Left cardiac atrium (tissue), 4 donors: ENCODE measurements at places on chromosomes 5 and 9.

- no peak for DNase-seq
Measured at GRCh38 chr9:35827486-35827885, 1.0 kb downstream of the FAM221B start.

- no peak for DNase-seq
Measured at GRCh38 chr5:154117930-154118329, 72.6 kb upstream of the GALNT10 start.

DNA sequence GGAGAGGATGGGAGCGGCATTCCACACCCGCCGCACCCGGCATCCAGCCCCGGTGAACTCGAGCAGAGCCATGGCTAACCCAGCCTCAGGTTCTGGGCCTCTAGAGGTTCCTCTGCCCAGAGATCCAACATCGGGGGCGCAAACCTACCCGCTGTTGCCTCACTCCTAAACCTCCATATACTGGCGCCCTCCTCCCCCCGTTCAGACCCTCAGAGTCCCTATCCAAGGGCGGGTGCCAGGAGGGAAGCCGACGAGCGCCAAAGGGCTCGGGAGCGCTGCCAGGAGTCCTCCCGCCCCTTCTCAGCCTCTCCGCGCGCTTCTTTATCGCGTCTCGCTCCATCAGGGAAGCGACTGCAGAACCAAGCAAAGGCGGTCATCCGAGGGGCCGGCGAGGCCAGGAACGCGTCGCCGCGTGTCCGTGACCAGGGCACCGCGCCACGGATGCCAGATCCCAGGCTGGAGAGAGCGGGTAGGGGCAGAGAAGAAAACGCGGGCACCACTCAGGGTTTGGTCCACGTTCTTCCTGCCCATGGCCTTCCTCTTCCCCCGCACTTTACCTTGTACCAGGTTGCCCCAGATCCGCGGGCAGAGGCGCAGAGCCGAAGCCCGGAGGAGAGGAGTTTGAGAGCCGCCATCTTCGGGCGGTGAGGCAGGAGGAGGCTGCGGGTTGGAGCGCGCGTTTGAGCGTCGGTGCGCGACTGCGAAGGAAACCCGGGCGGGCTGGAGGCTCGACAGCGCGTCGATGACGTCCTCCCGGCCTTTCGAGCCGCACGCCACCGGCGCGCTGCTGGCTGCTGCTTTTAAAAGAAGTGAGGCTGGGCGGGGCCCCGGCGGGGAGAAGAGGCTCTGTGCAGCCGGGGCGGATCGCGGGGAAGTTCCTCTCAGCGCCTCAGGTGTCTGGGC lies at the start of gene OXCT1:
Gene OXCT1, minus strand, starts transcription at position 702 of the 903 bp plus-strand sequence. Its CDS starts 67 bp downstream, at position 635.
- DNase-seq: peak; percentile 87

- DNase-seq: no peak
Measured at GRCh38 chr9:137955224-137955570, 77.6 kb downstream of the CACNA1B start.

GRCh38 chr5:25892211-25892610 lies 1146.2 kb downstream of the CDH9 start:
- DNase-seq: no peak

DNA sequence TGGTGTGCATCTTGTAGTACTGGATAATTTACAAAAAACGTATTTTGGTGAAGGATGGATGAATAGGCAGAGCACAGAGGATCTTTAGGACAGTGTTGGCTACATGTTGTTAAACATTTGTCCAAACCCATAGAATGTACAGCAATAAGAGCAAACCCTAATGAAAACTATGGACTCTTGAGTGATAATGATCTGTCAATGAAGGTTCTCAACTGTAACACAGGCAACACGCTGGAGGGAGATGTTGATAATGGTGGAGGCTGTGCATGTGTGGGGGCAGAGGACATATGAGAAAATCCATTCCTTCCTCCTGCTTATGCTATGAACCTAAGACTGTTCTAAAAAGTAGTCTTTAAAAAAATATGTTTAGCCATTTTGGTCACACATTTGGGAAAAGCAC lies 194.0 kb downstream of the FER start:
- DNase-seq: no peak

- DNase-seq: no peak
Measured at GRCh38 chr9:101629636-101630035, 34.9 kb upstream of the PPP3R2 start.

GRCh38 chr5:93076566-93076965 lies 504.5 kb downstream of the NR2F1-AS1 start:
- DNase-seq: no peak

DNA sequence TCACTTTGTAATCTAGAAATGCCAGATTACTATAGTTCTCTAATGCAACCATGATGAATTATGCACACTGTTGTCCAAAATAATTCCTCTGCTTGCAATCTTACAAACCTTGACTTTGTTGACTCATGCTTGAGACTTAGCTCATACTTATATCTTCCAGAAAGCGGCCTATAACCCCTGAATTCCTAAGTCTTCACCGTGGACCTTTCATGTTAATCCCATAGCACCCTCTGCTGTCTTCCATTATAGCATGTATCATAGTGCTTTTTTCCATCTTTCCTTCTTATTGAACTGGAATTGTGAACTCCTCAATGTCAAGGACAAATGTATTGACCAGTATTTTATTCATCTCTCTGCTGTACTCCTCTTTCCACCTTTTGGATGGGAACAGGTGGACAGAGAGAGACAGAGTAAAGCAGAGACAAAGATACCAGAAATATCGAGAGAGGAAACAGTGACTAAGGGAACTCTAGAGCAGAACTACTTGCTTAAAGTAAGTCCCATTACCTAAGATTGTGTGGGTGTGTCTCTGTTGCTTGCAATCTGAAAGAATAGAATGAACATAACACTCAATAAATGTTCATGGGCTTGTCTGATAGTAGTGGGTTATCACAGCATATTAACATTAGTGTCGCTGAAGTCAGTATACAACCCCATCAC lies 110.0 kb downstream of the LURAP1L start:
- no peak for DNase-seq

DNA sequence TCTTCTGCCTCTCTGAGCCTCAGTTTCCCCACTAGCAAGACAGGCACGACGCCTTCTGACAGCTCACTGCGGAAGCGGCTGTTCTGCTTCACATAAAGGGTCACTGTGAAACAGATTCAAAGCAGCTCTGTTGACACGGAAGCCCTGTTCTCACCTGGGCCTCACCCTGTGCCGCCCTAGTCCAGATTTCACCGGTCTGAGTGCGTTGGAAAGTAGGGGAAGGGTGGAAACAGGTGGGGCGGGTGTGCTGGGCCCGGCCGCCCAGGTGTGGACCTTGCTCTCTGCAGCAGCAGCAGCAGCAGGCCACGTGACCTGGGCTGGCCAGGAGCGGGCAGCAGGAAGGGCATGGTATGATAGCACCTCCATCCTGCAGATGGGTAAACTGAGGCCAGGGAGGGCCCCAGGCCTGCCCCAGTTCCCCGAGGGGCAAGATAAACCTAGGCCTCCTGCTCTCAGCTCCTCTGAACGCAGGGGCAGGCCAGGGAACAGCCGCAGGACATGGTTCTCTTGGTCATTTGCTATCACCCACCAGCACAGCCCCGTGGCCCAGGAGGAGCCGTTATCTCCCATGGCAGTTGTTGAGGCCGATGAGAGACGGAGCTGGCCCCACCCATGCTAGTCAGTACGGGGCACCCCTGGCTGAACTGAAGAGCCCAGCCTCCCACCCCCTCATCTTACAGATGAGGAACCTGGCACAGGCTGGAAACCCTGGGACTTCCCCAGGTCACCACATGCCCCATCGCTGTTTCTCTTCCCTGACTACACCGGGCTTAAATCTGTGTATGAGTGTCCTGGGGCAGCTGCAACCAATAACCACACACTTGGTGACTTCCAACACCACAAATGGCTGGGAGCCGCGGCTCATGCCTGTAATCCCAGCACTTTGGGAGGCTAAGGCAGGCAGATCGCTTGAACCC lies 12.1 kb downstream of the PTGES2 start:
- no peak for DNase-seq

- DNase-seq: no peak
Measured at GRCh38 chr9:124008694-124009530, 2.7 kb upstream of the LHX2 start.

DNA sequence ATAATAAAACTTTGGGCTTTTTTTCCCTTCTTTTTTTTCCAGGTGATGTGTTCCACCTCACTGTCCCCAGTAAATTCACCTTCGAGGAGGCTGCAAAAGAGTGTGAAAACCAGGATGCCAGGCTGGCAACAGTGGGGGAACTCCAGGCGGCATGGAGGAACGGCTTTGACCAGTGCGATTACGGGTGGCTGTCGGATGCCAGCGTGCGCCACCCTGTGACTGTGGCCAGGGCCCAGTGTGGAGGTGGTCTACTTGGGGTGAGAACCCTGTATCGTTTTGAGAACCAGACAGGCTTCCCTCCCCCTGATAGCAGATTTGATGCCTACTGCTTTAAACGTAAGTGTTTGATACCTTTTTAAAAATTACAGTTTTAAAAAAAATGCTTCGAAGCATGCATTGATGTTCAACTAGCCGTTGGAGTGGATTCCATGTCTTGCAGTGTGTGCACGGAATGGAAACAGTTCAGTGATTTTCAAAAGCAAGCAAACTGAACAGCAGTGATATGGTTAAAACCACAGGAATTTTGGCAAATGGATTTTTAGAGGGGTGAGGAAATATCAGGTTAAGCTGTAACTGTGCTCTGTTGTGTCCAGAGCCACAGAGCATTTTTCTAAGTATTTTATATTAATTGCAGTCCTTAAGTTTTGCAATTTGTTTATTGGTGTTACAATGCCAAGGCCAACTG lies 40.7 kb downstream of the VCAN start:
- no peak for DNase-seq

DNA sequence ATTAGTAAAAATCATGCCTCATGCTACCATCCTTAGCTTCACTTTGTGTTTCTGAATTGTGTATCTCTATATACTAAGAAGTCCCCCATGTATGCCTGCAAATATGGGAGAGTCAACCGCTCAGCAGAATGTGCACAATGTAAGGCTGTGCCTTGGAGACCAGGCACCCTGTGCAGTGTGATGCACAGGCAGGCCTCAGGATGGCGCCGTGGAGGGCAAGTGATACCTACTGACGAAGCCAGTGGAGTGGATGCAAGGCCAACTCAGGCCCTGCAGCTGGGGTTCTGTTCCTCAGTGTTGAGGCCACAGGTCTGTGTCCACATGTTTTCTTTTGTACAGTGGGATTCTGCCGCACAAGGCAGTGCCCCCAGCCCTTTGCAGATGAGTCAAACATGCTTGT lies 28.4 kb downstream of the SYK start:
- DNase-seq: no peak

DNA sequence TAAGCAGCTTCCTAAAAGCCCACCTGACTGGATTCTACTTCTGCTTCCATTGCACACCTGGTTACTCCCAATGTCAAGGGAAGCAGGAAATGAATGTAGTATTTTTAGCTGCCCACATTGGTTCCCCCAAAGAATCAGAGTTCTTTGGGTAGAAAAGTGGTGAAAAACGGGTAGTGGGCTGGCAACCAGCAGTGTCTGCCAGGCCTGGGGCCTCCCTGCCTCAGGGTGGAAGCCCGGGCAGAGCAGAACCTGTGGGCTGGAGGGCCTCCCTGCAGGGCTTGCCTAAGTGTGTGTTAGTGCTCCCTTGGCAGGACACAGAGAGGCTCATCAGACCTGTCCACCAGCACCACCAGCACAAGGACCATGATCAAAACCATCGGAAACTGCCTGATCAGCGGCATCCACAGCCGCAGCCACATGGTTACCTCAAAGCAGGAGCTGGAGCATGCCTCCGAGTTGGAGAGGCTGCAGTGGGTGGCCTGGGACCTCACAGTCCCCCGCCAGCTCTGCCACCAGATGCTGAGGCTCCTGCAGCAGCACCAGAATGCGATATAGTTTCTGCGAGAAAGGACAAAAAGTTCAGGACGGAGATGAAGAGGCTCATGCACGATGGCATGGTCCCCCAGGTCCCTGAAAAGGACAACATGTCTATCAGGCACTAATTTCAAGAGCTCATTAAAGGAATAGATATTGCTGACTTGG lies 72.2 kb downstream of the PTPDC1 start:
- no peak for DNase-seq

GRCh38 chr5:151186538-151186937 lies 29.0 kb upstream of the ANXA6 start:
- DNase-seq: no peak

DNA sequence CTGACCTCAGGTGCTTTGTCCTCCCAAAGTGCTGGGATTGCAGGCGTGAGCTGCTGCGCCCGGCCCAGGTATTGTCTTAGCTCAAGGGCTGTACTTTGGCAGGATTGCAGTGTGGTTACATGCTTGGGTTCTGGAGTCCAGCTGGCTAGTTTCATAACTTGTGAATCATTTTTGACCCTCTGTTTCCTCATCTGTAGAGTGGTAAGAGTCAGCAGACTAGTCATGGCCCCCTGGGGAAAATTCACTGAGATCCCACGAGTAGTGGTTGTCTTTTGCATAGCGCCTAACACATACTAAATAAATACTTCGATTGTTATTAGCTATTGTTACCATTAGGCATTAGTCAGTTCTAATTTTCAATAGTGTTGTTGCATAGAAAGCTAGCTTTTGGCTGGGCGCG lies 14.3 kb downstream of the PTPA start:
- no peak for DNase-seq

DNA sequence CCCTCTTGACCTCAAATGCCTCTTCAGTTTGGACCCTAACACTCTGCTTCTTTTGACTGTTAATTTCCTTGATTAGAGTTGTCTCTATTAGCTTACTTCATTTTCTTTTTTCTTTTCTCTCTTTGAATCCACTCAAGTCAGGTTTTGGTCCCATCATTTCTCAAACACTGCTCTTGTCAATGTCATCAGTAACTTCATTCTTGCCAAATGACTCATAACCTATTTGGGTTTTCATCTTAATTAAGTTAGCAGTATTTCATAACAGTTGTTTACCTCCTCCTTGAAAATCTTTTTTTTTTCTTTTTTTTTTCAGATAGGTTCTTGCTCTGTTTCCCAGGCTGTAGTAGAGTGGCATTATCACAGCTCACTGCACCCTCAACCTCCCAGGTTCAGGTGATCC lies 119.6 kb downstream of the PARP8 start:
- no peak for DNase-seq

- no peak for DNase-seq
Measured at GRCh38 chr5:2387634-2388325, 363.7 kb downstream of the IRX2 start.

- DNase-seq: no peak
Measured at GRCh38 chr5:25850581-25850980, 1187.8 kb downstream of the CDH9 start.

- no peak for DNase-seq
Measured at GRCh38 chr5:145787507-145787906, 47.6 kb downstream of the PRELID2 start.

DNA sequence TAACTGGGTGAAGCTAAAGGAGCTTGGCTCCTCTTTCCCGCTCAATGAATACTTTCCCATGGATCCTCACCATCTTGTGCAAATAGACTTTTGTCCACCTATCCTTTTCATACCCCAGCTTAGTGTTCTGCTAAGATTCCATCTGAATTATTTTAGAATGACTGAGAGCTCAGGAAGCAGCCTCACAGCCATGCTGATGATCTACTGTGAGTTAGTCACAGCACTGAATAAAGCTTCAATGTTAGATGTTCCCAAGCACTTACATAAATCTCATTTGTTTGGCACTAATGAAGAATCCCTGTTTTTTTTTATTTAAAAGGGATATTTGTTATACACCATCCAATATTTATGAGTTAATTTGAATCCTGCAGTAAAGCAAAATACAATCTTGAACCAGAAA lies 317.6 kb upstream of the TRPC7 start:
- no peak for DNase-seq

- no peak for DNase-seq
Measured at GRCh38 chr5:105849701-105850100, 1821.0 kb downstream of the EFNA5 start.

GRCh38 chr5:16548115-16548514 lies 68.7 kb downstream of the RETREG1 start:
- DNase-seq: no peak
